ENCODE measurements at places on chromosomes 1 and 21. TPM values are rescaled to one million over a fixed set of nuclear protein-coding genes. Genes with fewer than 3 reads are reported as not detected.

DNA sequence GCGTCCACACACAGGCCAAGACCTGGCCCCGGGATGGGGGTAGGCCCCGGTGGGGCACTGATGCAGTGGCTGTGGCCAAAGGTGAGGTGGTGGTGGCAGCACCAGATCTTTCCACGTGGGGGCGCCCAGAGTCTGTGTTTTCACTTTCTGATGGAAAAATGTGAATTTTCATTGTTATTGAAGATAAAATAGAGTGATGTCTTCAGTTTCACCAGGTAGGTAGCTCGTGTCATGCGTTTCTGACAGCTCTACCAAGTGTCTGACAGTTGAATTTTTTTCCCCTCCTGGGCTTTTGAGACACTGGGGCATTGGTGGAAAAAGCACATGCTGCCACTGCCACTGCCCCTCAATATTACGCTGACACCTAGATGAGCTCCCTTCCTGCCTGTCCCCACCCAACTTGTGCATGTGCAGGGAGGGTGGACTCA is 40.0 kb upstream of the MAGOH start:
- DNase-seq: no peak

- no peak for DNase-seq
Measured at GRCh38 chr1:26221094-26221493, 12.9 kb upstream of the CEP85 start.

The RAP1GAP gene
- total RNA-seq: 0.46 TPM

The RXRG gene
- total RNA-seq: 15.9 TPM

The PLXNA2 gene
- total RNA-seq: 19.6 TPM

DNA sequence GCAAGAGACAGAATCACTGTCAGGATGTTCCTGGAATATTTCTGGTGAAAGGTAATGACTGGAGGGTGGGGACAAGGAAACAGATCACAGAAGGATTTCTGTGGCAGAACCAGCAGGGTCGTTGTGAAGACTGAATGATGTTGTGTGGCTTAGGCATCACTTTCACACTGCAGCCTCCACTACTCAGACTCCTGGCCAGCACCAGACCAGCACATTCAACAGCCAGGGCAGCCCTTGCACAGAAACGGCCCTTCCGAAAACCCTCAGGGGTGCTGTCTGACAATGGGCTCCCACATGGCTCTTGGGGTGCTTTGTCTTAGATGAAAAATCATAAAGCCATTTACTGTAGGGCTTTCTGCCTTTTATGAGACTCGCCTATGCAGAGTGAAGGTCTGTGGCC is 3.8 kb upstream of the RAB7B start:
- no peak for DNase-seq

GRCh38 chr21:45551316-45551715 is 9.1 kb upstream of the SLC19A1 start:
- DNase-seq: no peak

- no peak for DNase-seq
Measured at GRCh38 chr1:118209648-118210047, 24.6 kb upstream of the SPAG17 start.

DNA sequence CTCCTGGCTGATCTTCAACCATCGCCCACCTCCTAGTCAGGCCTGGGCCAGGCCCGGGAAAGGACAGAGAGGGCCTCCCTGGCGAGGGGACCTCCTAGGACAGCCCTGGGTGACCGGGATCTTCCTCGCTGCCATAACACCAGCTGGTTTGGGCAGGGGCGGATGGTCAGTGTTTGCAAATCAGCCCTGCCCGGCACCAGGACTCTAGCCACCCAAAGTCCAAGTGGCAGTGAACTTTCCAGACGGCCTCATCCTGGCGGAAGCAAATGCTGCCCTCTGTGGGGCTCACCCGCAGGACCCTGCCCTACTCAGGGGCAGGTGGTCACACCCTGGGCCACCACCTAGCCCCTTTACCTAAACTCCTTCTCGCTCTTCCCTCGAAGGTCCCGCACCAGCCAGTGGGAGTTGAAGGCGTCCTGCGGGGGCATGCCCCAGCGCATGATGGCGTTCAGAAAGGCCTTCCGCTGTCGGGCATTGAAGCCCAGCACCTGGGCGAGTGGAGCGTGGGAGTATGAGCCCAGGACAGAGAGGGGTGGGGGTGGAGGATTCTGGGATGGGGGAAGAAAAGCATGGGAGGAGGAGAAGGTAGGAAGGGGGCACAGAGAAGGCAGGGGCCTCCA is 55.3 kb downstream of the CHD5 start:
- no peak for DNase-seq

All from gastrocnemius medialis (tissue), 4 donors.